ENCODE measurements at places on chromosomes 2 and 18.
A peak's percentile ranks its signal among the peaks of the same experiment; 100 is the strongest.

DNA sequence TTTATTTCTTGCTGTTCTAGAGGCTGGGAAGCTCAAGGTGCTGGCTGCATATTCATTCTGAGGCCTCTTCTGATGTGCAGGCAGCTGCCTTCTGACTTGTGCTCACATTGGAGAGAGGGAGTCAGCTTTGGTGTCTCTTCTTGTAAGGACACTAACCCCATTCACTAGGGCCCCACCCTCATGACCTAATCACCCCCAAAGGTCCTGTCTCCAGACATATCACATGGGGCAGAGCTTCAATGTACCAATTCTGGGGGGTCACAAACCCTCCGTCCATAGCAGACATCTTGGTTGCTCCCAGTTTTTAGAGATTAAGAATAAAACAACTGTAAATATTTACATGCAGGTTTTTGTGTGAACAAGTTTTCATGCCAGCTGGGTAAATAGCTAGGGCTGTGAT lies 109.1 kb downstream of the RTP5 start:
- no peak for DNase-seq

- DNase-seq, result no peak
Observed at GRCh38 chr2:216994353-216994854, 134.5 kb upstream of the TNP1 start.

DNA sequence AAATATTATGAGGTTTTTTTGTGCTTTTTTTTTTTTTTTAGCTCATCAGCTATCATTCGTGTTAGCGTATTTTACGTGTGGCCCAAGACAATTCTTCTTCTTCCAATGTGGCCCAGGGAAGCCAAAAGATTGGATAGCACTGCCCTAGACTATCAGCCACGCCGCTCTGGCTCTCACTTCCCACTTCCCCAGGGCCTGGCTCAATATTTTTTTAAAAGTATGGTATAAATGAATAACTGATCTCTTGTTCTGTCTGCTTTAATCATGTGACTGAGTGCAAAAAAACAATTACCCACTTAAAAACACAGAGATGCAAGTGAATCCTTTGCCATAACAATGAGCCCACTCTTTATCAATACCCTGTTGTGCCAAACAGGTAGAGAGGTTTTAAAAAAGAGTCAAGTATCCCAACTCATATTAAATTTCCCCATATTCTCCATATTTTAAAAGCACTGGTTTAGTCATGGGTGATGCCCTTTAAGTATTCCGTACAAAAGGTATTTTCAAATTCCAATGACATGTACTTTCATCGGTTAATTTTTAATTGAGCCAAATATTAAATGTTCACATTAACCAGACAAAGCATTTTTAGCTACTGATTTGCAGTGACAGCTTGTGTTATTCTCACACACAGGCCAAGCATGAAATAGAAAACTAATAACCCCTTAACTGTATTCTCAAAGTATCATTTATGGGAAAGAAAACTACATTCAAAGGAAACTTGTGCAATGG lies 12.6 kb downstream of the BCL2 start:
- no peak for DNase-seq

GRCh38 chr2:200461846-200462710 lies 47.8 kb downstream of the KCTD18 start:
- DNase-seq, result no peak

- DNase-seq, result no peak
Observed at GRCh38 chr2:45203400-45203799, 194.1 kb upstream of the SIX2 start.

DNA sequence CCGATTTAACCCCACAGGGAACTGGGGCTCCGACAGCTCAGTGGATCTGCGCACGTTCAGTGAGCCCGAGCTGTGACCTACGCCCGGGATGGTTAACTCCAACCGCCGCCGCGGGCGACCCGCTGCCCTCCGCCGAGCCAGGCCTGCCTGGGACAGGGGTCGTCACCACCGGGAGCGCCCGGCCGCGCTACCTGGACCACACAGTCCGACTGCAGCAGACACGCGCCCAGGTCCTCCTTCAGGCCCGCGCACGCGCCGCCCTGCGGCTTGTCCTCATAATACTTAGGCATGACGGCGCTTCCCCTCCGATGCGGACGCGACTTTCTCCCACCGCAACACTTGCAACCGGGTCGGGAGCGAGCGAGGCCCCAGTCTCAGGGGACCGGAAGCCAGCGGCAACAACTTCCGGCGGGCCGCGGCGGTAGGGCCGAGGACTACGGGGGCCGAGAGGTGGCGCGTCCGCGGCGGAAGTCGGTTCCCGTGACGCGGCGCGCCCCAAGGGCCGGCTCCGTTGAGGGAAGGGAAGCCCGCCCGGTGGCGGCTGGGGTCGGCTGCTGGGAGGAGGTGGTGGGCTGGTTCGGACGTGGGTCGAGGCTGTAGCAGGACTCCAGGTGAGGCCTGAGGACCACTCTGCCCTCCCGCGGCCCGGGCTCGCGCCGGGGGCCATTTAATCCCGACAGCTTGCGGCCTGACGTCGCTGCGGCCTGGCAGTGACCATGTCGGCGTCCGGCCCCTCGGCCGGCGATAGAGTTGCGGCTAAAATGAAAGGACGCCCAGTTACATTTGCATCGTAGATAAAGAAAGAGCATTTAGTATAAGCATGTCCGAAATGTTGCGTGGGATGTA lies at the start of the genes COA5 and UNC50:
Gene COA5 (minus strand): TSS at position 397 of the 846 bp plus-strand sequence. CDS start 107 bp downstream, at position 290.
Gene UNC50 (plus strand): TSS at position 474 of the 846 bp plus-strand sequence. CDS start 1,171 bp downstream, outside the sequence.
- DNase-seq, result peak; percentile 67

DNA sequence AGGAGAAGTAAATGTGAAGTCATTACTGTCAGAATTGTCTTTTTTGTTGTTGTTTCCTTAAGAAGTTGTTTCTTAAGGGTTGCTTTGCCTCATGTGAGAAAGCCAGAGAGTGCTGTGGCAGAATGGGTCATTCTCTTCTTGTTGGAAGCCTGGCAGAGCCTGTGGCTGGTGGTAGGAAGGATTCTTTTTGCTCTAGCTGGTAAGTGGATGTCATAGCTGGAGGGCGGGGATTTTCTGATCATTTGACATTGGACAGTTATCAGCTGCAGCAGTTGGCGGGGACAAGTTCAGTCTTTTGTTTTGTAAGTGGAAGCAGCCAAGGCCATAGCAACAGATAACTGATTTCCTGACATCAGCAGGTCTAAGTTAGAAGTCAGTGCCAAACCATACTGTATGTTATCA lies 5.5 kb upstream of the RMDN2 start:
- DNase-seq, result no peak

DNA sequence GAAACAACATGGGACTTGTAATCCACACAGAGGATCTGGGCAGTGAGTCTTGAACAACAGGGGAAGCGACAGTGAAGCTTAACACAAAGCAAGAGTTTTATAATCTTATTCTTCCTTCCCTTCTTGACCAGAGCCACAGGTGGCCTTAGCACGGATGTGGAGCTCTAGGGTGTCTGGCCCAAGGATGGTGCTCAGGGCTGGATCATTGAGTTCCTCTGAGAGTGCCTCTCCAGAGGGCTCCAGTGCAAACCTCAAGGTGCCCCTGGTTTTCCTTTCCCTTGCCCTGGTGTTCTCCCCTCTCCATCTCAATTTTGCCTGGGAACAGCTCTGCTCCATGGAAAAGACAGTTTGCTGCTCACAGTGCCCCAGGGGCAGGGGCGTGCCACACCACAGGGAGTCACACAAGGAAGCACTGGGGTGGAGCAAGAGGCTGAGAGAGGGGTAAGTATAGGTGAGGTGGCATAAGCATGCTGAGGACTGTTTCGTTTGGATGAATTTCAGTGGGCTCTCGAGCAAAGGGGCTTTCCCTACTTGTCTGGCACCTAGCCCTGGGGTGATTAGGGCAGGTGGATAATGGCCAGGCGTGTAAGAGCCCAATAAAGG lies 88.6 kb upstream of the B3GNT7 start:
- DNase-seq, result no peak

GRCh38 chr18:24195296-24196053 lies 56.6 kb downstream of the CABYR start:
- DNase-seq, result no peak

GRCh38 chr2:44572196-44572900 lies 210.6 kb downstream of the CAMKMT start:
- no peak for DNase-seq

Data from NCI-H446 treated with DMSO at 0.1 percent for 48 hours (cell line).